ENCODE measurements at places on chromosomes 16 and 17.

GRCh38 chr16:49330562-49331201 is 42.9 kb upstream of the C16orf78 start:
- peak; percentile 67 for DNase-seq

DNA sequence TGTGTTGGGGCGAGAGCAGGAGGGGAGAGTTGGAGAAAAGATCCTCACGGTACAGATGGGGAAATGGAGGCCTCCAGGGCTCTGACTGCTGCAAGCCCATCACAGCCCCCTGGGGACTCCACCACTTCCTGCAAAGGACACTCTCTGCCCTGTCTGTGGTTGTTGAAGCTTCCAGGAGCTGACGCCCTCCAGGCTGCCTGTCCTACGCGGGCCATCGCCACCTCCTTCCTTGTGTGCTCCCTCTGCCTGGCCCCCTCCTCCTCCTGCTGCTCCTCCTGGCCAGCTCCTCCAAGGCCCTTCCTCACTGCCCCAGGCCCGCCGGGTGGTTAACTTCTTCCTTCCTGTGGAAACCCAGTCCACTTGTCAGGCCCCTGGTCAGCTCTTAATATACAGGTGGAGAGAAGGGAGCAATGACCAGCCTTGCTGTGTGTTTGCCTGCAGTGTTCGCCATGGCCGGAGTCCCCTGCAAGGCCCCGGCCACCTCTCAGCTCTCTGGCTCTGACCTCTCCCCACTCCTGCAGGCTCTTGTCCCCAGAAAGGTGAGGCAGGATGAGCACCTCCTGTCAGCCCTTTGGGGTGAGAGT is 18.4 kb upstream of the STAC2 start:
- peak; percentile 46 for DNase-seq

DNA sequence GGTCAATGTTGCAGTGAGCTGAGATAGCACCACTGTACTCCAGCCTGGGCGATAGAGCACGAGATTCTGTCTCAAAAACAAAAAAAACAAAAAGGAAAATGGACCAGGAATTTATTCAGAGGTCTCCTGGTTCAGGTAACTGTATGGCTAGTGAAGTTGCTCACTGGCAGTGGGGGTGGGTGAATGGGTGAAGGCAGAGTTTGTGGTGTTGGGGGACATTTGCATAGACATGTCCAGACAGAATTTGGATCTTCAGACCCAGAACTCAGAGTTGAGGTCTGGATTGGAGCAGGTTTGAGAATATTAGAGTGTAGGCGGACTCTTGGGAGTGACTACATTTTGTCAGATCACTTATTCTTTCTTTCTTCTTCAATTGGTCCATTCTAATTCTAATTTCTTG is 55.0 kb downstream of the SMPD3 start:
- no peak for DNase-seq

DNA sequence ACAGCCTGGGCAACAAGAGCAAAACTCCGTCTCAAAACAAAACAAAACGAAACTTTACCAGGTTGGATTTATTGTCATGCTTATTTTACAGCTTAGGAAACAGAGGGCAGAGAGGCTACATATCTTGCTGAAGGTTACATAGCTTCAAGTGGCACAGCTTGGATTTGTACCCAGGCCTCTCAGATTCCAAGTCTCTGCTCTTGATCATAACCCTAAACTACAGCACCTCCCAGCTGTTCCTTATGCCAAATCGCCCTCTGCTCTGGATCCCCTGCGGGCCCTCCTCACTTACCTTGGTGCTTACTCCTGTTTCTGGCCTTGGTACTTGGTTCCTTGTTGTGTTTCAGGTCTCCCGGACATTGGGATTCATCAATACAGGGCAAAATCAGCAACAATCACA is 11.7 kb upstream of the CUEDC1 start:
- no peak for DNase-seq

GRCh38 chr17:79631640-79632431 is 21.0 kb upstream of the RBFOX3 start:
- no peak for DNase-seq

DNA sequence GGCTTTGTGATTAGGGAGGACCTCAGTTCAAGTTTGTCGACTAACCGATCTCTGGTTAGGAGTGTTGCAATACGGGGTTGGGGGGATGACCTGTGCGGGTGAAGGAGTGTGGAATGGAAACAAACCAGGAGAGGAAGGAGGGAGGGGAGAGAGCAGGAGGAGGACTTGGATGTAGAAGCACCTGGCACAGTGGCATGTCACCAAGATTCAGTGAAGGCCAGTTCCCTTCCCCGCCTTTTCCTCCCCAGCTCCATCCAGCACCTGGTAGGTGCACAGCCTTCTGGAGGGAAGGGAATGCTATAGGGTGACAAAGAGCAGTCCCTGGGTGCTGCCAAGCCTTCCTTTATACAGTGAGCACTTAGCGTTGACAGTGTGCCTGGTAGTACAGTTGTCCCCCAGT is 107.4 kb upstream of the CRHR1 start:
- no peak for DNase-seq

DNA sequence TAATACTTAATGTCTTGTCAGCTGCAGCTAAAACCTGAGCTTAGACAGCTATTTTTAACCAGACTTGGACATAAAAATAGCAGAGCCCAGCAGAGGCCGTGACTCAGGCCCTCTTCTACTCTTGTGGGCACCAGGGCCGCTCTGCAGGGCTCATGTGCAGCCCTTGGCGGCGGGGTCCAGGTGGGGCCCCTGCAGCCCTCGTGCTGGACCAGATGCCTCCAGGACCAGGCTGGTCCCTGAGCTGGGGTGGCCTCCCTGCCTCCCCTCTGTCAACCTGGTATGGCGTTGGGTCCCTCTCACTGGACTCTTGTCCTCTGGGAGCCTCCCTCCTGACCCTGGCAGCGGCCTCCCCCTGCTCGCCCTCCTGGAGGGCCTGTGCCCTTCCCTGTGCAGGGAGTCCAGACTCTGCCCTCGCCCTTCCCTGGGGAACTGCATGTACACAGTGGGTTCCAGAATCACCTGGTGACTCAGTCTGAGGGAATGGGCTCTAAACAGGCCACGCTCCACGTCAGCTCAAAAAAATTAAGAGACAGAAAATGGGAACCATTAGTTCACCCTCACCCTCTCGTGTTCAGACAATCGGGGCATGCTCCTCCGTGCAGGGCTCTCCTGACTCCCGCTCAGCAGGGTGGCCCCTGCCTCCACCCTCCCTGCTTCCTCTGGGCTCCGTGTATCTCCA is 9.7 kb downstream of the CDK5R1 start:
- DNase-seq: no peak

DNA sequence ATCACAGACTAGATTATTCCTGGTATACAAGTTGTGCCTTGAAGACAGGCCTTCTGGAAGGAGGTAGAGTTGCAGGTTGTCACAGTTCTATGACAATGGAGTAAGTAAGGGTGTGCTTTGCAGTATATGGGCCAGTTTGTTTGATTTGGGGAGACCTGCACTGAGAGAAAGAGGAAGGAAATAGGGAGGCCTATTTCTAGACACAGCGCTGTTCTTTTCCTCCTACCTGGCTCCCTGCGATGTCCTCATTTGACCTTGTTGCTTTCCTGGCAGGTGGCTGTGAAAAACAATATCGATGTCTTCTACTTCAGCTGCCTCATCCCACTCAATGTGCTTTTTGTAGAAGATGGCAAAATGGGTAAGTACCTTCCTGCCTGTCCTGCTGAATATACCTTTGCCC is 22.5 kb upstream of the RASL10B start:
- no peak for DNase-seq

DNA sequence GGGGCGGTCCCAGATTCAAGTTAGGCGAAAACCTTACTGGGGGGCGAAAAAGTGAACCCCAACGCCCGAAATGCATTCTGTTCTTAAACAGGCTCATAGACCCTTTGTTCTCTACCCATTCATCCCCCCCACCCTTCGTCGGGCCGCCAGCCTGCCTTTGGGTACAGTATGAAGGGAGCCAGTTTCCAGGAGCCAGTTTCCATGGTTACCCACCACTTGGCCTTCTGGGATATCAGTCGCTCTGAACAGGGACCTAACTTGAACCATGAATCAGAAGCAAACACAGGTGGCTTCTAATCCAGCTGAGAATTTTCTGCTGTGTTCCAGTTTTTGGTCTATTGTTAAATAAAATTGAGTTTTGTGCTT is 532 bp downstream of the DHX40 start:
- DNase-seq: peak; percentile 88

GRCh38 chr16:20323591-20324117 is 3.7 kb downstream of the GP2 start:
- DNase-seq: no peak

- peak; percentile 32 for DNase-seq
These were observed 14.7 kb upstream of the FAM83G start for GRCh38 chr17:19019041-19019941.

DNA sequence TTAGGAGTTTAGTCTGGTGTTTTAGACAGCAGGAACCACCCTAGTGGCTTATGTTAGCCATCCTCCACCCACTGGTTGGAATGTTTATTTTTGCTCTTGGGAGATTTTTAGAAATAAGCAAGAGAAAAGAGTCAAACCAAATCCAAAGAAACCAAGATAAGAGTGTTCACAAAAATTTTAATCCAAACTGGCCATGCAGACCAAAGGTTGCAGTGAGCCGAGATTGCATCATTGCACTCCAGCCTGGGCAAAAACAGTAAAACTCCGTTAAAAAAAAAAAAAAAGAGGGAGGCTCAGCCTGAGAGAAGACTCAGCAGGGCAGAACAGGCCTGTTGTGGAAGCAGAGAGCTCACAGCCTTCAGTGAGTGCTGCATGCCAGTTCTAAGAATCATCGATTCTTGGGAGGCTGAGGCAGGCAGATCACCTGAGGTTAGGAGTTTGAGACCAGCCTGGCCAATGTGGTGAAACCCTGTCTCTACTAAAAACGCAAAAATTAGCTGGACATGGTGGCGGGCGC is 12.2 kb upstream of the C16orf54 start:
- no peak for DNase-seq

GRCh38 chr17:76091526-76092286 is 11.9 kb downstream of the EXOC7 start:
- peak; percentile 37 for DNase-seq

- no peak for DNase-seq
These were observed 354.8 kb downstream of the SEC14L1 start for GRCh38 chr17:77495575-77495974.

DNA sequence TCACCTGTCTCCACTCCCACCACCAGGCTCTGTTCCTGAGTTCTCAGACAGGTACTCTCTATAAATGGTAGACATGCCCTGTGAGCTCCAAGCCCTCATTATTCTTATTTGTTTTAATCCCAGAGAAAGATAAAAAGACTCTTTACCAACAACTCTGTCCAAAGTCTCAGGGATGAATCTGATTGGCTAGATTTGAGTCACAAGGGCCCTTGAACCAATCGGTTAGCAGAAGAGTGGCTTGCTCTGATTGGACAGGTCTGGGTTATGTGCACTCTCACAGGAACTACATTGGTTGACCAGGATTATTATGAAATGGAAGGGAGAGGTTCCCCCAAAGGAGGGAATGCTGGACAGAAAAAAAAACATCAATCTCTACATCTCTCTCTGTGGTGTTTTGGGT is 7.5 kb downstream of the COTL1 start:
- DNase-seq: no peak

GRCh38 chr16:67311607-67312488 is 14.7 kb downstream of the KCTD19 start:
- peak; percentile 22 for DNase-seq

DNA sequence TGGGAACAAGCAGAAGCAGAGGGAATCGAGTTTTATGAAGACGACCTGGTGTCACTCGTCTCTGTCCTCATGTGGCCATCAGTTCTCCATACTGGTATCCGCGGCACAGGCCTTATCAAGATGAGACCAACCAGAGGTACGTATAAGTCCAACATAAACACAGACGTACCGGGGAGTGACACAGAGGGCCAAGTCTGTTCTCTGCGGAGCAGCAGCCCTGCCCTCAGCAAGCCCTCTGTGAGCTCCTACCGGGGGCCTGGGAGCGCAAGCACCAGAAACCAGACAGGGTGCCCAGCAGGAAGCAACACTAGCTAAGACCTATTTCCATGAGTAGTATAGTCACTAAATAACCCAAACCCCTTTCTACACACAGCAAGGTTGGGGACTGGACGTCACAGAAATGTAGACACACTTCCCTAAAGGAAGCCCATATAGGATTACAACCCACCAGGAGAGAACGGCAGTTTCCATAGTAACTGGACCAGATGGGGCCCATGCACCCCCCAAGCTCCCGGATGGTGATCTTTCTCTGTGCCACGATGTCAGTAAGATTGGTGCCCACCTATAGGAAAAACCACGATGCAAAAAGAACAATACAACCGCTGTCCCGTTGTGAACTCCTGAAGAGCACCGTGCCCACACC is 911 bp downstream of the ARL16 start:
- DNase-seq: peak; percentile 26

Data from hematopoietic multipotent progenitor cell treated with erythropoietin and hydrocortisone succinate and interleukin-3 and kit ligand, for 4 days (in vitro differentiated cells).